H1 (cell line): ENCODE measurements at places on chromosomes 7 and 10.

DNA sequence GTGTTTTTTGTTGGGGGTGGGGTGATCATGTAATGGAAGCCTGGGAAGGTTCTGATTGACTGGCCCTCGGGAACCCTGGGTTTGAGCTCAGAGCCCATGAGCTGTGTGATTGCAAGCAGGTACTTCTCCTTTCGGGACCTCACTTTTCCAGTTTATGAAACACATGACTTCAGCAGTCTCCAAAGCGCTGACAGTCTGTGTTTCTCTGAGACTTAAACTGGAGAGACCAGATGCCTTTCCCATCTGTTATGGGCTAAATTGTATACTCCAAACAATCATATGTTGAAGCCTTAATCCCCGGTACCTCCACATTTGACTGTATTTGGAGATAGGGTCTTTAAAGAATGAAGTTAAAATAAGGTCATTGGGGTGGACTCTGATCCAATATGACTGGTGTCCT lies 493.6 kb downstream of the GALNT17 start:
- no peak for DNase-seq

DNA sequence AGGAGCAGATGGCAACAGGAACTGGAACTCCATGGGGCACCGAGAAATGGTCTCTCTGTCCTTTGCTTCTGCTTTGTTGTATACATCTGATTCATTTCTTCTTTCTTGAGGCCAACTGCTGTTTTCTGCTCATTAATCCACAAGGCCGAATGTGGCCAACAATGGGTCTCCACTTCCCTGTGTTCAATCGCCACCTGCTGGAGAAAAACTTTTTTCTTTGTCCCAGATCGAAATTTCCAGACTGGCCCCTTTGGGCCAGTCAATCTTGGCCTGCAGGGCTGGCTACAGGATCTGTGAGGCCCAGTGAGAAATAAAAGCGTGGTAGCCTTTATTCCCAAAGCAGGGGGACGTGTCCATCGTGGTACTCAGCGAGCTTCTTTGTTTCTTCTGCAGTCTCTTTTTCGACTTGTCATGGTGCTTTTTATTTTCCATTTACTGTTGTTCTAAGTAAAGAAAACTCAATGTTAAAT lies 58.8 kb downstream of the PARP12 start:
- DNase-seq: peak; percentile 15

DNA sequence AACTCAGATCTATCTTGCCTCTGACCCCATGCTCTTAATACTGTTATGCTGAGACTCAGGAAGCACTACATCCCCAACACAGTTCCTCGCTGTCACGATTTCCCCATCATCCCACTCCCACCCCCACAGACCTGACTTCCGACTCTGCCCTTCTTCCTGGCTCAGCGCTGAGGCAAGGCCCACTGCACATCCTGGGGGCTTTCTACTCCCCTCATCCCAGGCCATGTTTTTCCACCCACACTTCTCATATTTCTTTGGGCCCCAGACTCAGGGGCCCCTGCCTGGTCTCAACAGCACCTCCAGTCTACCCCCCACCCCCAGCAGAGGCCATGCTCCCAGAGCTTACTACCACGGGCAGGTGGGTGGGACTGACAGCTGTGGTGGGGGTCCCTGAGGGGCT lies 7.7 kb upstream of the NDST2 start:
- no peak for DNase-seq

DNA sequence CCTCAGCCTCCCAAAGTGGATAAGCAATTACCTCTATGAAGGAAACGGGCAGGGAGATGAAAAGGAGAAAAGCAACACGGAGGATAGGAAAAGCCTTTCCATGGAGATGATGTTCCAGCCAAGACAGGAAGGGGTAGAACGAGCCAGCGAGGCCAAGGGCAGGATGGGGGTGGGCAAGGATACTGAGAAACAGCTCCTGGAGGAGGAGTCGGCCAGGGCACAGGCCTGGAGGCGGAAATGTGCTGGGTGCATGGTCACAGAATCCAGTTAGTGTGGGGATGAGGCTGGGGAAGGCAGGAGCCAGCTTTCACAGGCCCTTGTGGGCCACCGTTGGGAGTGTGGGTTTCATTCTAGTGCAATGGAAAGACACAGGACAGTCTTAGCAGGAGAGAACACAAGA lies 162.6 kb downstream of the JAZF1 start:
- no peak for DNase-seq

GRCh38 chr10:71431239-71432100 lies 34.8 kb downstream of the CDH23 start:
- DNase-seq: peak; percentile 58

GRCh38 chr10:108187408-108188012 lies 1023.0 kb upstream of the SORCS1 start:
- DNase-seq: no peak

GRCh38 chr7:990352-990932 lies 7.5 kb downstream of the CYP2W1 start:
- DNase-seq: no peak

GRCh38 chr7:48822138-48822537 lies 102.2 kb upstream of the CDC14C start:
- no peak for DNase-seq

- no peak for DNase-seq
Observed at GRCh38 chr7:112172870-112173567, 33.2 kb downstream of the DOCK4 start.

DNA sequence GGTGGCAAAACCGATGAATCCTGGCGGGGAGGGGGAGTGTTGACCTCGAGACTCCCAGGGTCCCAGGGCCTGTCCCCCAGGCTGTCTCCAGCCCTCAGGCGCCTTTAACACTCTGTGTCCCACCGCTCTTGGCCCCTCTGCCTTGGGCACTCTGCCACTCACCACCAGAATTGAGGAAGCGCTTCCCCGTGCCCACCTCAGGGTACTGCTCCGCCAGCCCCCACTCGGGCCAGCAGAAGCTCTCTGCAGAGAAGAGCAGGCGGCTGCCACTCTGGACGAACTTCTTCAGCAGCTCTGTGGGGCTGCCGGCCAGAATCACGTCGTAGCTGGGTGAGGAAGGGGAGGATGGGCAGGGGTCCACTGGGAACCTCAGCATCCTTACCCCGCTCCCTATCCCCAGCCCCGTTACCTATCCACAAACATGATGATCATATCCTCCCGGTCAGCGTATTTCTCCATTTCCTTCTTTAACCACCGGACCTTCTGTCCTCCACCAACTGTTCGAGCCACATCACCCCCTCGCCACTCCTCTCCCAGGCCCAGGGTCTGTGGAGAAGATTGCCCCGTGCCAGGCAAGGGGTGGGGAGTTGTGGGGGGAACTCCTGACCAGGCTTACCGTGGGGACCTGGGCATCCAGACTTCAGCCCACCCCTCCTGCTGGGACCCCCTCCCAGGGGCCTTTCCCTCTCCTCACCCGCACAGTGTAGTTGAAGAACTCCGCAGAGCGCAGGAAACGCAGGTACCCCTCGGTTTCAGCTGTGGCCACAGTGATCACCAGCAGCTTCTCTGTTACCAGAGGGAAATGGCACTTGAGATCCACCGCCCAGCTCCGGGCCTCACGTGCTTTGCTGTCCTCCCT lies 1.2 kb downstream of the PLOD3 start:
- no peak for DNase-seq

DNA sequence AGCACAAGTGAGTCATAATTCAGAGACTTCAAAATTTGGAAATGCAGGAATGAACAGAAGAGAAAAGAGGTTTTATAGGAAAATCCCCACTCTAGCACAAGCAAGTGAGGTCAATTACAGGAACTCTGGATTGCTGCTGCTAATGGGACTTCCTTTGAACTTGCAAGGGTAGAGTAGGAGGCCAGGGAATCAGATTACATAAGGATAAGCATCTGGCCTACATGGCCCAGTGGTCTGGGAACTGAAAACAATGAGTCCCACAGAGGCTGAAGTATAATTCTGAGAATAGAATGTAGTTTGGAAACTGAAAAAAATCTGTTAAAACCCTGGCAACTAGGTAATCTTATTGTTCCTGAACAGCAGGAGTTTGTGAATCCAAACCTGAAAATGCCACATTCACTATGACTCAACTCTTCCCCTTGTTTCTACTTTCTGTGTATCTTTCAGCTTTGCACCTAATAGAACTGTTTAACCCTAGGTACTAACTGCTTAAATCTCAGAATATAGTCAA lies 66.5 kb downstream of the CTNNA3 start:
- DNase-seq: no peak

DNA sequence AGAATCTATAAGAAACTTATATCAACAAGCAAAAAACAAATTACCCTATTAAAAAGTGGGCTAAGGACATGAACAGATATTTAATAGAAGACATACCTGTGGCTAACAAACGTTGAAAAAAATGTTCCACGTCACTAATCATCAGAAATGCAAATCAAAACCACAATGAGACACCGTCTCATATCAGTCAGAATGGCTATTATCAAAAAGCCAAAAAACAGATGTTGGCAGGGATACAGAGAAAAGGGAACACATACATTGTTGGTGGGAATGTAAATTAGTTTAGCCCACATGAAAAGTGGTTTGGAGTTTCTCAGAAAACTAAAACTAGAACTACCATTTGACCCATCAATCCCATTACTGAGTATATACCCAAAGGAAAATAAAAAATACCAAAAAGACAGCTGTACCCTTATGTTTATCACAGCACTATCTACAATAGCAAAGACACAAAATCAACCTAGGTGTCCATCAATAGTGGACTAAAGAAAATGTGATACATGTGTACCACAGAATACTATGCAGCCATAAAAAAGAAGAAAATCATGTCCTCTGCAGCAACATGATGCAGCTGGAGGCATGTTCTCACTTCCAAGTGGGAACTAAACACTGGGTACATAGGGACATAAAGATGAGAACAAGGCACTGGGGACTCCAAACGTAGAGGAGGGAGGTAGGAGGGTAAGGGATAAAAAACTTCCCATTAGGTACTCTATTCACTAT lies 83.8 kb upstream of the TMEM168 start:
- DNase-seq: no peak

DNA sequence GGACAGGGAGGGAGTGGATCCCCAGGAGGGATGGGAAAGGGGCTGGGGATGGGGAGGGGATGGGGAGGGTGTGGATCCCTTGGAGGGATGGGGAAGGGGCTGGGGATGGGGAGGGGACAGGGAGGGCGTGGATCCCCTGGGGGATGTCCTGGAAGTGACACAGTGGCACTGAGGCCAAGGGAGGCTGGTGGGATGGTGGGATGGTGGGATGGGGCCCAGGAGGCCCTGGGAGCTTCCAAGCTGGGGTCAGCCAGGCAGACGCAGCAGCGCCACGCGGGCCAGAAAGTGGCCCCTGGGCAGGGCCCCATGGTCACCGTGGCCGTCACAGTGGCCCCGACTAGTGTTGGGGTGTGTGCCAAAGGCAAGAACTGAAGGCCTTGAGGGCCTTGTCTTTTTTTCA lies 67.8 kb downstream of the INPP5A start:
- no peak for DNase-seq

- DNase-seq: no peak
Observed at GRCh38 chr7:11818281-11818680, 13.7 kb downstream of the THSD7A start.

DNA sequence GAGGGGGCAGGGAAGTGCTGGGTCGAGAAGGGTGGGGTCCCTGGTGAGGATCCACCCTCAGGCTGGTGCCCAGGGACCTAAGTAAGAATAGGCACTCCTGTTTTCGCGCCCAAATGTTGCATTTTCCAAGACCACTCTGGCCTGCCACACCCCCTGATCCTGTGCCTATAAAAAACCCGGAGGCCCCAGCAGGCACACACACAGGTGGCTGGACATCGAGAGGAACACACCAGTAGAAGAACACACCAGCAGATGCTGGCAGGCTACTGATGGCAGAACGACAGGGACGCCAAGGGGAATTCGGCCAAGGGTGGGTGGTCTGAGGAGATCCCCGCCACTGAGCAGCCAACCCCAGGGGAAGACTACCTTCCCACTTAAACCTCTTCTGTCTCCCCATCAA lies 633.9 kb upstream of the POT1 start:
- no peak for DNase-seq

GRCh38 chr7:108584211-108584610 lies 14.5 kb downstream of the DNAJB9 start:
- no peak for DNase-seq

DNA sequence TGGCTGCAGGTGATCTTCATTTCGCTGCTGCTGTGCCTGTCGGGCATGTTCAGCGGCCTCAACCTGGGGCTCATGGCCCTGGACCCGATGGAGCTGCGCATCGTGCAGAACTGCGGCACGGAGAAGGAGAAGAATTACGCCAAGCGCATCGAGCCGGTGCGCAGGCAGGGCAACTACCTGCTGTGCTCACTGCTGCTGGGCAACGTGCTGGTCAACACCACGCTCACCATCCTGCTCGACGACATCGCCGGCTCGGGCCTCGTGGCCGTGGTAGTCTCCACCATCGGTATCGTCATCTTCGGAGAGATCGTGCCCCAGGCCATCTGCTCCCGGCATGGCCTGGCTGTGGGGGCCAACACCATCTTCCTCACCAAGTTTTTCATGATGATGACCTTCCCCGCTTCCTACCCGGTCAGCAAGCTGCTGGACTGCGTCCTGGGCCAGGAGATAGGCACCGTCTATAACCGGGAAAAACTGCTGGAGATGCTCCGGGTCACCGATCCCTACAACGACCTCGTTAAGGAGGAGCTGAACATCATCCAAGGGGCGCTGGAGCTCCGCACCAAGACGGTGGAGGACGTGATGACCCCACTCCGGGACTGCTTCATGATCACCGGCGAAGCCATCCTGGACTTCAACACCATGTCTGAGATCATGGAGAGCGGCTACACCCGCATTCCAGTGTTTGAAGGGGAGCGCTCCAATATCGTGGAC lies 1.3 kb downstream of the CNNM2 start:
- no peak for DNase-seq

DNA sequence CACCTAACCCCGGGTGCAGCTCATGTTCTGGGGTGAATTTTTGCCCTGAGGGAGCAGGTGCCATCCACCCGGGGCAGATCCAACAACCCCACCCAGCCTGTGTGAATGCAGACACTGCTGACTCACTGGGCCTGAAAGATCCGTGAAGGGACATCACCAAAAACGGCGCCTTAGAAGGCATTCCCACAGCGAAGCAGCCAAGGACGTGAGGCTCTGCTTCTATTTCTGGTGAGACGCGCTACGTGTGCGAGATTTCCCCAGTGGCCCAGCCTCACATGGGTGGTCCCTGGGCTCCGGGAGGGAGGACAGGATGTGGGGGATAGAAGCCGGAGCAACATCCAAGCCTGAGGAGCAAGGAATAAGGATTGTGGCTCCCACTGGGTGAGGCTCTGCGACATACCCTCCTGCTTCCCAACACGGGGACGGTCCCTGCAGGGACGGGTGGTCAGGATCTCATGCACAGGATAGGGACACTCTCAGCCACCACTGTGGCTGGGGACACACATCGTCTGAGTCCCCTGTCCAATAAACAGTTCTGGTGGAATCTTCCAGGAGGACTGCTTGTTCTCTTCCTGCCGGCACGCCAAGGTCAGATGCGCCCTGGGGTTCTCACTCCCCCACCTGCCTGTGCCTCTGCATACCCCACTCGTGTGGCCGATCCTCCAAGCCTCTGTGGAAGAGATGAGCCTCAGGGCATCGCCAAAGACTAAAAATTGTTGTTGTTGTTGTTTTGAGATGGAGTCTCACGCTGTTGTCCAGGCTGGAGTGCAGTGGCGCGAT lies 70.2 kb downstream of the ZRANB1 start:
- DNase-seq: no peak

DNA sequence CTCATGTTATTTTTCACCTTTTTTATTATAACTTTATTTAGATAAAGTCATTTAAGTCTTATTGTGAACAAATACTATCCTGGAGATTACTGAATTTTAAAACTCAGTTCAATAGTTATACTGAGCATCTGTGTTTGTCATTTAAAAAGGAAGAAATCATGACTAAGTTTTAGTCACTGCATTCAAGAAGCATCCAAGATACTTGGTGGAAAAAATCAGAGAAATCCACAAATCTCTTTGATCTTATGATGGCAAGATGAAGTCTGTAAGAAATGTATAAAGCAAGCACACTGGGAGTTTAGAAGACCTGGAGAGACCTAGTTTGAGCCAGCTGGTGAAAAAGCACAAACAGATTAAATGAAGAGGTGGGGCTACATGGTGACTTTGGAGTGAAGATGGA lies 529.8 kb upstream of the IGFBP3 start:
- no peak for DNase-seq
